ENCODE measurements at places on chromosomes 16 and 17. TPM values are rescaled to one million over a fixed set of nuclear protein-coding genes. Genes with fewer than 3 reads are reported as not detected.
A peak's percentile ranks its signal among the peaks of the same experiment; 100 is the strongest.

- H3K4me1 ChIP-seq = peaks cover 10% of the 10 kb centered on the region
- DNase-seq = no peak
- peaks cover 61% of the 10 kb centered on the region for H3K27me3 ChIP-seq
- H3K27ac ChIP-seq = no peak overlapping the region
These were observed 593 bp downstream of the GFER start for GRCh38 chr16:1984347-1985225.

- no peak overlapping the region for H3K27ac ChIP-seq
- peaks cover 78% of the 10 kb centered on the region for H3K36me3 ChIP-seq
- H3K4me1 ChIP-seq = no peaks in the 10 kb centered on the region
- no peak for DNase-seq
These were observed 10.1 kb downstream of the CSNK2A2 start for GRCh38 chr16:58187665-58188421.

DNA sequence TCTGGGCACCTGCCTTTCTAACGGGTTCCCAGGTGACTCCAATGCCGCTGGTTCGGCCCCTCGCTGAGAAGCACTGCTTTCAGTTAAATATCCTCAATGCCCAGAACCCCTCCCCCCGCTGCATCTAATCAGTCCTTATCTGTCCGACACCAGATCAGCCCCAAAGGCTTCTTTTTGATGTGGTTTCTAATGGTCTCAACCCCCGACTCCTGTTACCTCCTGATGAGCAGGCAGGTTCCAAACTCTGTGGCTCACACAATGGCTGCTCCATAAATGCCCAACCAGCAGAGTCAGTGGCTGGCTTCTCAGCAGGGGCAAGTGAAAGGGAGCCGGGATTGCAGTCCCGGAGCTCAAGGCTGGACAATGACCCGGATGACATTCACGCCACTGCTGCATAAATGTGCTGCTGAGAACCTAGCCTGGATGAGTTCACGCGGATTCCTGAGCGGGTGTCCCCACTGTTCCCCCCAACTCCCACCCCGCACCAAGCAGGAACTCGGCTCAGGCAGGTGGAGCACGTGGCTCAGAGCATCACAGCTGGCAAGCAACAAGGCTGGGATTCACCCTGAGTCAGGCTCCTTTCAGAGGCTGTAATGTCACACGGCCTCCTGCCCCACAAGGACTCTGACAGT is 1.0 kb upstream of the SLC38A8 start:
- no peak for DNase-seq
- no peaks in the 10 kb centered on the region for H3K36me3 ChIP-seq
- H3K4me3 ChIP-seq = no peak overlapping the region
- H3K4me1 ChIP-seq = peaks cover 6% of the 10 kb centered on the region

GRCh38 chr17:50837980-50838954 is 2.9 kb downstream of the WFIKKN2 start:
- no peak overlapping the region for H3K27ac ChIP-seq
- H3K27me3 ChIP-seq = no peaks in the 10 kb centered on the region
- no peak for DNase-seq
- H3K36me3 ChIP-seq = no peaks in the 10 kb centered on the region

DNA sequence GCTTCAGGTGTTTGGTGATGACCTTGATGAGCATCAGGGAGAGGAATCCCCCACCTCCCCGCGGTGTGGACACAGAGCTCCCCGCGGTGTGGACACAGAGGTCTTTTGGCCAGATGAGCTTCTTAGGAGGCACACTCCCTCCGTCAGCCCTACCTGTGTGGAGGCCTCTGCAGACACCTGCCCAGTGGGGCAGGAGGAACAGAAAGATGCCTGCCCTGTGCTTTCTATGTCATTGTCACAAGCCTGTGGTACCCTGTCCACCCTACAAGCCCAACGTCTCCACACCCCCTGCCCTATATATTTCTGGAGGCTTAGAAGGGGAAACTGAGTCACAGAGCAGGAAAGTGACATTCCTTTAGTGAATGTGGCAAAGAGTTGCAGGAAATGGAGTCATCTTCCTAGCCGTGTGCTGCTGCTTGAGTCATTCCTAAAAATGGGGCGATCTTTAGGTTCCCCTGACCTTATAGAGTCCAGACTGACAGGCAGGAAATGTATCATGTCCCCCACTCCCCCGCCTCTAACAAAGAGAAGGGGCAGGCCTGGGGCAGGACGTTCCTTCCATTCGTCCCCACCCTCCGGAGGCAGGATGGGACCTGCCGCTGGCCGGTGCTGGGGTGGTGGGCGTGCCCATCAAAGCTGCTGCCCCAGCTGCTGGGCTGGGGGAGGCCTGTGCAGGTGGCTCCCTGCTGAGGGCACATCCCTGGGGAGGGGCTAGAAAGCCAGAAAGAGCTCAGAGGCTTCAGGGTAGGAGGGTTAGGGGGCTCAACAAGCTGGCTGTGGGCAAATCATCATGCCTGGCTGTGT is 1.0 kb upstream of the C16orf74 start:
- H3K27me3 ChIP-seq = peaks cover 70% of the 10 kb centered on the region
- no peak overlapping the region for H3K27ac ChIP-seq
- peaks cover 32% of the 10 kb centered on the region for H3K4me1 ChIP-seq
- no peaks in the 10 kb centered on the region for H3K36me3 ChIP-seq
- H3K4me3 ChIP-seq = no peak overlapping the region

DNA sequence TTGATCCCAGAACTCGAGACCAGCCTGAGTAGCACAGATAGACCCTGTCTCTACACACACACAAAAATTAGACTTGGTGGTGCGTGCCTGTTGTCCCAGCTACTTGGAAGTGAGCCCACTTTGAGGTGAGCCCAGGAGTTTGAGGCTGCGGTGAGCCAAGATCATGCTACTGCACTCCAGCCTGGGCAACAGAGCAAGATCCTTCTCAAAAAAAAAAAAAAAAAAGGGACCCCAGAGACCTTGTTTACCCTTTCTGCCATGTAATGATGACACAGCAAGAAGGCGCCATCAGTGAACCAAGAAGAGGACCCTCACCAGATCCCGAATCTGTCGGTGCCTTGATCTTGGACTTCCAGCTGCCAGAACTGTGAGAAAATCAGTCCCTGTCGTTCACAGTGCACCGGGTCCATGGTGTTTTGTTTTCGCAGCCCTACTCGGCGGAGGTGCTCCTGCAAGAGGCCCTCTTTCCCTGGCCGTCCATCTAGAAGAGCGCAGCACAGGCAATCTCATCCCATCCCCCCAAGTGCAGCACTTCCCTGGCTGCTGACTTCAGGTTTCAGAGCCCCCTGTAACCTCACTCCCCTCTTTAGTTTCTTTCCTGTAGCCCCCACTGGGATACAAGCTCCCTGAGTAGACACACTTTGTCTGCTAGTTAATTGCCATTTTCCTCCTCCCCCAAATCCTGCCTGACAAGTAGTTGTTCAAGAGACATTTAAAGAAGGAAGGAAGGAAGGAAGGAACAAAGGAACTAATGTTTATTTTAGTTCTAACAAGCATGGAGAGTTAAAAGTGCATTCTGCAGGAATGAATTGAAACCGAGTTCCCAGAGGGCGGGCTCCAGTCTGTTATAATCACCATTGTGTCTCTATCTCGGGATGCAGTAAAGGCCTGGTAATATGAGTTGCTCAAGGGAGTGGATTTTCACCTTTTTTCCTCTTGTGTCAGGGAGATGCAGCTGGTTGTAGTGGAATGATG is 115.3 kb downstream of the SNX29 start:
- DNase-seq = no peak
- H3K4me1 ChIP-seq = peaks cover 80% of the 10 kb centered on the region
- H3K4me3 ChIP-seq = no peak overlapping the region
- H3K36me3 ChIP-seq = no peaks in the 10 kb centered on the region
- peak overlapping the region; percentile 85 for H3K27ac ChIP-seq

- H3K36me3 ChIP-seq = no peaks in the 10 kb centered on the region
- DNase-seq = no peak
- H3K4me3 ChIP-seq = no peak within 1 kb of the TSS
- no peaks in the 10 kb centered on the region for H3K4me1 ChIP-seq
These were observed at the start of gene C16orf82 for GRCh38 chr16:27066668-27067537. C16orf82 (plus strand) TSS chr16:27066927.

GRCh38 chr17:50256826-50257618 is 17.2 kb upstream of the TMEM92 start:
- peak overlapping the region; percentile 17 for H3K27ac ChIP-seq
- H3K4me3 ChIP-seq = no peak overlapping the region
- H3K36me3 ChIP-seq = no peaks in the 10 kb centered on the region
- H3K4me1 ChIP-seq = no peaks in the 10 kb centered on the region
- peaks cover 3% of the 10 kb centered on the region for H3K27me3 ChIP-seq

- no peak for DNase-seq
- H3K4me1 ChIP-seq = peaks cover 7% of the 10 kb centered on the region
- H3K27me3 ChIP-seq = no peaks in the 10 kb centered on the region
- peak overlapping the region; percentile 61 for H3K27ac ChIP-seq
- peak overlapping the region; percentile 85 for H3K4me3 ChIP-seq
- H3K36me3 ChIP-seq = no peaks in the 10 kb centered on the region
These were observed 407 bp upstream of the TMEM94 start for GRCh38 chr17:75456039-75456416.

DNA sequence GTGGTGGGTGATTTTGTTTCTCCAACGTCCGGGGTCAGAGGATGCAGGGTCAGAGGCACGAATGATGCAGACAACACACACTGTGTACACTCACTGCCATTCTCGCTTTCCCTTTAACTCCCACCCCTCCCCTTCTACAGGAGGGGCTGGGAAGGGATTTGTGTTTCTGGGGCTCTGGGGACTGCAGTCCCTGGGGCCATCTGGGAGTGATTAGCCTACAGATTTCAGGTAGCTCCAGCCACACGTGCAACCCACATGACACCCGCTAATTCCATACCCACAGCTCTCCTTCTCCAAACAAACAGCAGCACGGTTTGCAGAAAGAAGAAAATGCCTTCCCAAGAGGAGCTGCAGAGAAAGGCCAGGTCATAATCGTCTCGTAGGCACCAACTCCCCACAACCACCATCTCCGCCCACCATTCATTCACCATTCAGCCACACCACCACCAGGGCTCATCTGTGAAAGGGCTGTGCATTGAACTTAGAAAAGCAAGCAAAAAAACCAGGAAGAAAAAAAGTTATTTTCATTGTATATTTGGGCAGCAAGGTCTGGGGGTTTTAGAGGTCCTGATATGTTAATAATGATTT is 9.4 kb upstream of the SOX9 start:
- H3K27me3 ChIP-seq = peaks cover 19% of the 10 kb centered on the region
- H3K4me1 ChIP-seq = no peaks in the 10 kb centered on the region
- H3K4me3 ChIP-seq = no peak overlapping the region
- H3K36me3 ChIP-seq = no peaks in the 10 kb centered on the region

GRCh38 chr17:56785405-56785804 is 48.3 kb downstream of the C17orf67 start:
- H3K27me3 ChIP-seq = no peaks in the 10 kb centered on the region
- DNase-seq = no peak
- H3K4me3 ChIP-seq = no peak overlapping the region
- no peak overlapping the region for H3K27ac ChIP-seq

GRCh38 chr17:76432712-76433336 is 20.1 kb downstream of the UBE2O start:
- no peaks in the 10 kb centered on the region for H3K27me3 ChIP-seq
- no peak for DNase-seq
- H3K4me1 ChIP-seq = no peaks in the 10 kb centered on the region
- H3K4me3 ChIP-seq = no peak overlapping the region
- peaks cover 5% of the 10 kb centered on the region for H3K36me3 ChIP-seq

DNA sequence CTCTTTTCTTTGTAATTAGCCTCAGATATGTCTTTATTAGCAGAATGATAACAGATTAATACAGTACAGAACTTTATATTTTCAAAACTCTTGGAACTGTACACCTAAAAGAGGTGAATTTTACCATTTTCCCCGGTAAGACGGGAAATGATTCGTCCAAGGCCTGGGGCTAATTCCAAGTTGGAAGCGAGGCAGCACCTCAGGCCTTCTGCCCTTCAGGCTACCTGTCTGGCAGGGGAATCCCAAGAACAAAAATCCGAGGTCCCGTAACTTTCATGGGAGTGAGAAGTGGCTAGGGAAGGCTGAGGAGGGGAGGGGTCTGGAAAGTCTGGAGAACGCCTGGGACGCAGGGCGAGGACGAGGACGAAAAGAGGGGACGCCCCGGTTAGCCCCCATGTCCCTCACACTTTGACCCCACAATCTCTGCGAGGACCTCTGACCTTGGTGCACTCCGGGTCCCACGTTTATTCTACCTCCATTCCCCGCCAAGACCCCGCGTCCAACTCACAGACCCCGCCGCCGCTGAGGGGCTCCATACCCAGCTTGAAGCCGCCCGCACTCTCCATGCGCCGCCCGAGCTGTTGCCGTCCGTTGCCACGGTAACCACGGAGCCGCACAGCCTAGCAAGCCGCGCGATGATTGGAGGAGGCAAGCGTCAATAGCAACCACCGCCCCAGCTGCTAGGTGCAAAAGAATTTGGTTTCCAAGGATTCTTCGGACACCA is at the start of gene HYDIN:
Gene HYDIN, minus strand, starts transcription at position 601 of the 724 bp plus-strand sequence. CDS start 43,827 bp downstream, outside the sequence.
- H3K27ac ChIP-seq = no peak within 1 kb of the TSS
- peak; percentile 20 for DNase-seq
- H3K36me3 ChIP-seq = no peaks in the 10 kb centered on the region

GRCh38 chr17:68377771-68378267 is 79.5 kb downstream of the WIPI1 start:
- DNase-seq = no peak
- no peaks in the 10 kb centered on the region for H3K4me1 ChIP-seq
- H3K36me3 ChIP-seq = no peaks in the 10 kb centered on the region

DNA sequence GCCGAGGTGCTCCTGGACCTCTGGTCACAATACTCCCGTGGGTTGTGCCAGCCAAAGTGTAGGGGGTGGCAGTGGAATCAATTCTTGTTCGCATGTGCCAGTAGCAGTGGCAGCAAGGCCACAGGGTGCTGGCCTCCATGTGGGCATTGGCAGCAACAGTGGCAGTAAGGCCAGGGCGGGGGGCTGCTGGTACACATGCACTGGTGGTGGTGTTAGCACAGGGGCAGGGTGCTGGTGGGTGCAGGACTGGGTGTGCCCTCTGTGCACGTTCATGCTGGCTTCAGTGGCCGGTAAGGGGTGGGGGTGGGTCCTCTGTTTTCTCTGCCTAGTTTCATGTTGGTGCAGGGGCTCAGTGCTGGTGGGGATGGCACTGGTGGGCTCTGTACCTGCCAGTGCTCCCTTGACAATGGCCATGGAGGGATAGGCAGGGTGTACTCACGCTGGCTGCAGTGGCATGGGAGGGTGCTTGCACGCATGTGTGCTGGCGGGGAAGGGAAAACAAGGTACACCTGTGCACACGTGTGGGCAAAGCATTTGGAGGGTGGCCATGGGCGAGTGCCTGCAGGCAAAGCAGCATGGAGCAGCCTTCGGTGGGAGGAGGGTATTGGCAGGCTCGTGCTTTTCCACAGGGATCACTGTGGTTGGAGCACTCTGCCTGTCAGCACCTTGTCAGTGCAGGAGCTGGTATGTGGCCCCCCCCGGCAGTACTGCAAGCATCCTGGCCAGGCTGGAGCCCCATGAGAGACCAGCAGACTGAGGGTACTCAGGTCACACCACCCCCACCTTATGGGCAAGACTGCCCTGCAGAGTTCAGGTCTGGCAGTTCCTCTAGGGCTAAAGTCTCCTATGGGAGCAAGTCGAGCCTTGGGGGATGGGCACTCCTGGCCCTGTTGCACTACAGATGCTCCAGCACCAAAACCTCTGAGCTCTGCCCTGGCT is 35.8 kb downstream of the NF1 start:
- H3K27ac ChIP-seq = no peak overlapping the region
- no peak overlapping the region for H3K4me3 ChIP-seq
- no peak for DNase-seq
- no peaks in the 10 kb centered on the region for H3K27me3 ChIP-seq
- peaks cover 2% of the 10 kb centered on the region for H3K4me1 ChIP-seq
- H3K36me3 ChIP-seq = no peaks in the 10 kb centered on the region

GRCh38 chr16:29813644-29814562 is 1.9 kb downstream of the PRRT2 start:
- peaks cover 22% of the 10 kb centered on the region for H3K36me3 ChIP-seq
- no peak overlapping the region for H3K4me3 ChIP-seq
- H3K27ac ChIP-seq = no peak overlapping the region
- no peak for DNase-seq

The TEKT3 gene
- 0.38 TPM for total RNA-seq

The WNT9B gene
- total RNA-seq = 0.05 TPM
